Stimulated activated CD4-positive, alpha-beta T cell treated with anti-CD3 and anti-CD28 coated beads, Interleukin-4, amount 100 ng/mL, for 4 hours (primary cell): ENCODE measurements at places on chromosomes 6 and 20.

GRCh38 chr6:55794136-55794812 is 81.1 kb downstream of the BMP5 start:
- DNase-seq: no peak

GRCh38 chr6:134840086-134840867 is 109.6 kb downstream of the ALDH8A1 start:
- no peak for DNase-seq

GRCh38 chr20:47438464-47439381 is 63.0 kb upstream of the NCOA3 start:
- DNase-seq: no peak

GRCh38 chr6:89553431-89553830 is 85.1 kb downstream of the LYRM2 start:
- DNase-seq: no peak

DNA sequence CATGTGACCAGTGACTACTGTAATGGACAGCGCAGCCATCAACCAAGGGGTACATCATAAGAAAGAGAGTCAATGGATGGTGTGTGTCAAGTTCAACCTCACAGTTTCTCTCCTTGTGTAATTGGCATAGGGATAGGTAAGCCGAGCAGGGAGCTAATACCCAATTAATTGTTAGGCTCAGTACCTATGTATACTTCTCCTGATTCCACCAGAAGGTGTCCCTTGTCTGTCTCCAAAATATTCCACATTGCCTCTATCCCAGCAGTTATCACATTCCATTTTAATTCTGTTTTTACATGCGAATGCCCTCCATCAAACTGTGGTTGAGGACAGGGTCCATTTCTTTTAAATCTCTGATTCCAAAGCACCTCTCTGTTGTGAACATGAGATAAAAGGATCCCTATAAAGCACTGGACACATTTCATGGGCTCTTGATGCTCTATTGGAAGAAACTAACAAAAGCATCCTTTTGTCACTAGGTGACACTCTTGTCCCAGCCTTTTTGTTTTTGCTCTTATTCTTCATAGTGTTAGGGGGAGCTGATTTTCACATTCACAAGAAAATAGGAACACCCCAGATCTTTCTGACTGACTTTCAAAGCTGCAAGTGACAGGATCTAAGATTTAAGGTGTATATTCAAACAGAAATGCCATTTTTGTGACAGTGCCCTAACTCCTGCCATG is 38.9 kb downstream of the FBXO9 start:
- DNase-seq: no peak
